ENCODE measurements at places on chromosomes 5 and 9.

DNA sequence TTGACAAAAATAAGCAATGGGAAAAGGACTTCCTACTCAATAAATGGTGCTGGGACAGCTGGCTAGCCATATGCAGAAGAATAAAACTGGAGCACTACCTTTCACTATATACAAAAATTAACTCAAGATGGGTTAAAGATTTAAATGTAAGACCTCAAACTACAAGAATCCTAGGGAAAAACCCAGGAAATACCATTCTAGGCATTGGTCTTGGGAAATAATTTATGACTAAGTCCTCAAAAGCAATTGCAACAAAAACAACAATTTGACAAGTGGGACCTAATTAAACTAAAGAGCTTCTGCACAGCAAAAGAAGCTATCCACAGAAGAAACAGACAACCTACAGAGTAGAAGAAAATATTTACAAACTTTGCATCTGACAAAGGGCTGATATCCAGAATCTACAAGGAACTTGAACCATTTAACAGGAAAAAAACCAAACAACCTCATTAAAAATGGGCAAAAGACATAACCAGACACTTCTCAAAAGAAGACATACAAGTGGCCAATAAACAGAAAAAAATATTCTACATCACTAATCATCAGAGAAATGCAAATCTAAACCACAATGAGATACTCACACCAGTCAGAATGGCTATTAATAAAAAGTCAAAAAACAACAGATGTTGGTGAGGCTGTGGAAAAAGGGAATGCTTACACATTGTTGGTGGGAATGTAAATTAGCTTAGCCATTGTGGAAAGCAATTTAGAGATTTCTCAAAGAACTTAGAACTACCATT is 75.2 kb upstream of the CPEB4 start:
- DNase-seq: no peak

GRCh38 chr5:77305956-77306355 is 95.5 kb downstream of the PDE8B start:
- DNase-seq: no peak

DNA sequence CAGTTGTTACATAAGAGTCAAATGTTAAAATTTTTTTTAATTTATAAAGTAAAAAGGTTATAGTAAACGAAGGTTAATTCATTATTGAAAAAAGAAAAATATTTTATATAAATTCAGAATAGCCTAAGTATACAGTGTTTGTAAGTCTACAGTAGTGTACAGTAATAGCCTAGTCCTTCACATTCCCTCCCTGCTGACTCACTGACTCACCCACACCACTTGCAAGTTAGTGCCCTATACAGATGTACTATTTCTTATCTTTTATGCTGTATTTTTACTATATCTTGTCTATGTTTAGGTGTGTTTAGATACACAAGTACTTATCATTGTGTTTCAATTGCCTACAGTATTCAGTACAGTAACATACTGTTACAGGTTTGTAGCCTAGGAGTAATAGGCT is 57.6 kb downstream of the MAMDC2 start:
- no peak for DNase-seq

DNA sequence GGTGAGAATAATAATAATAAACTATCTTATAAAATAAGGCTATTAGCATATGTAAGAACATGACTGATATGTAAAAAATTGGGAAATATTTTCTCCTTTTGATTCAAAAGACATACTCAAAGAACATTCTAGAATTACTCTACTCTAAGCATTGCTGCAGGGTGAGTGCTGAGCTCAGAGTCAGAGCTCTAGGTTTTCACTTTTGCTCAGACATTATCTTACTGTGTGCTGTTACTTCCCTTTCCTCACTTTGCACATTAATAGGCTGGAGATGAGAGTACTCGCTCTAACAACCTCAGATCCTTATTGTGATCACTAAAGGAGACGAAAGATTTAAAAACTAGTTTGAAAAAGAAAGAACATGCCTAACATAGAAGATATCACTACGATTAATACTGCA is 99.4 kb upstream of the C9orf72 start:
- no peak for DNase-seq

DNA sequence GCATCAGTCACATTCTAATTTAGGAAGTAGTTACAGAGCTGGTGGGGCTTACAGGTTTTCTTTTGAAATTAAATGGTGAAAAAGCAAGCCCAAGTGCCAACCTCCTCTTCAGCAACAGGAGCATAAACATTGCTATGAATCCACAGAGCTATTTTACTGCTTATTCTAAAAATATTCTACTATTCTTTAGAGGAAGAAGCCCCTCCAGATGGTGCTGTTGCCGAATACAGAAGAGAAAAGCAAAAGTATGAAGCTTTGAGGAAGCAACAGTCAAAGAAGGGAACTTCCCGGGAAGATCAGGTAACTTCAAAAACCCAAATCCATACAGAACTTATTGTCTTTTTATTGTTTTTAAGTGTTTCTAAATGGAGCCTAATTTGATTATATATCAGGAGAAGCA is 202.8 kb downstream of the CWC27 start:
- DNase-seq: no peak

- no peak for DNase-seq
These were observed 38.4 kb downstream of the EGR1 start for GRCh38 chr5:138503487-138504270.

DNA sequence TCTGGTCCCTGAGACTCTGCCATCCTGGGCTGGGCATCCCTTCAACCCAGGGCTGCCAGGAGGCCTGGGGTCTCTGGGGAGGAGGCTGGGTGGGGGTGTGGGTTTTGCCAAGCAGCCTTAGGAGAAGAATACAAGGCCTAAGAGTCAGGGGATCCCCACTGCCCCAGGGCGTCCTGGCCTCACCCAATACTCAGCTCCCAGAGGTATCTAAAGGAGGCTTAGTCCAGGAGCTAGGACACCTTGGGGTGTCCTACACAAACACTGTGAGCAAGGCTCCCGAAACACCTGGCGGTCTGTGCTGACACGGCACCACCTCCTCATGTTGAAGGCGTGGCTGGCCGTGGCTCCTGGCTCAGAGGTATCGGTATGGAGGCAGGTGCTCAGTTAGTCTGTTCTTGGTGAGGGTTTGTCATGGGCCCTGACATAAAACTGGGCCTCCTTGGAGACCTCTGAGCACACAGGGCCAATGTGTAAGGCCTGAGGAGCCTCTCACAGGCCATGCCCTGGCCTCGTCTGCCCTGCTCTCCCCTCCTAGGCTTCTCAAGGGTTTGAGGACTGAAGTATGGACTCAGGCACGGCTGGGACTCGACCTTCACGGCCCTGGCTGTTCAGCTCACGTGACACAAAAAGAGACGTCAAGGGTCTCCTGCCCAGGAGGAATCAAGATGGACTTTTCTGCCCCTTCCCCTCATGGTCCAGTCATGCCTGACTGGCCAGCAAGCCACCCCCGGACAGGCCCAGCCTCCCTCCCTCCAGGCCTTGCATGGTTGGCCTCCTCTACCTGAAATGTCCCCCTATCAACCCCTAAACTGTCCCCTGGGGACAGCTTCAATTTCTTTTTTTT is 277.3 kb downstream of the FSTL4 start:
- no peak for DNase-seq

DNA sequence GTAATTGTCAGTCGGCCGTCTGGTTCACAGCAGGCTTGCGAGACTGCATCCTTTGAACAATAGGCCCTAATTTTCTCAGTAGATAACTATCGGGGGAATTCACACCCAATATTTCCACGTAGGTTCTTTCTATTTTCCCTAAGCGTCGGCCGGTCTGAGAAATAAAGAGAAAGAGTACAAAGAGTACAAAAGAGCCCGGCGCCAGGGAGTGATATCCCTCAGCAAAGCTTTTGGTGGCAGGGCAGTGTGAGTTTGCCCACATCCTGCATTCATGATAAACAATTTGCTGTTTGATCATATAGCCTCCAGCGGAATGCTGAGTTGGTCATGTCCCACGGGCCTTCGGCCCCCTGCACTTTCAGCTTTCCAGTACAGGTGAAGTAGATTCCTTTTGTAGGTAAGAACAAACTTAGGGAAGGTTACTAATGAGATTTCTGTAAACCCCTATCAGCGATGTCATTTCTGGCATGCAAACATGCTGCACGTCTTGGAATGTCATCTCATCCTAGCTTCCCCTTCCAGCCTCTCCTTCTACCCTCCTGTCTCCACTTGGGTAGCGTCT is 4.7 kb upstream of the PTGR1 start:
- DNase-seq: no peak

- no peak for DNase-seq
These were observed 58.1 kb downstream of the PIP5K1B start for GRCh38 chr9:68763104-68763503.

DNA sequence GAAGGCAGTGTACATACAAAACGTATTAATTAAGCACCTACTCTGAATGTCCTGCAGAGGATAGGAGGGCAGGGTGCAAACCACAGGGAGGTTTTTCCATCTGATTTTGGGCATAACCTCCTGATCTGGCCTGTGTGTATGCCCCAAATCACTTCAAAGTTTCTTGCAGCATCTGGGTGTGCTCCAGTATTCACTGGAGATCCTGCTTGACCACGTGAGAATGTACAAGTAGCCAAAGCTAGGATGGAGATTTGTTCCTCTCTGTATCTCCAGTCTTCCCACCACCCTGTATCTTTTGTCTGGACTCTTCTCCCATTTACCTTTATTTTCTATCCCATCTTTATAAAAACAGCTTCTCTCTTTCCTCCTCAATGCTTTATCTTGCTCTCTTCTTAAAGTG is 207.7 kb downstream of the FBXL7 start:
- no peak for DNase-seq

DNA sequence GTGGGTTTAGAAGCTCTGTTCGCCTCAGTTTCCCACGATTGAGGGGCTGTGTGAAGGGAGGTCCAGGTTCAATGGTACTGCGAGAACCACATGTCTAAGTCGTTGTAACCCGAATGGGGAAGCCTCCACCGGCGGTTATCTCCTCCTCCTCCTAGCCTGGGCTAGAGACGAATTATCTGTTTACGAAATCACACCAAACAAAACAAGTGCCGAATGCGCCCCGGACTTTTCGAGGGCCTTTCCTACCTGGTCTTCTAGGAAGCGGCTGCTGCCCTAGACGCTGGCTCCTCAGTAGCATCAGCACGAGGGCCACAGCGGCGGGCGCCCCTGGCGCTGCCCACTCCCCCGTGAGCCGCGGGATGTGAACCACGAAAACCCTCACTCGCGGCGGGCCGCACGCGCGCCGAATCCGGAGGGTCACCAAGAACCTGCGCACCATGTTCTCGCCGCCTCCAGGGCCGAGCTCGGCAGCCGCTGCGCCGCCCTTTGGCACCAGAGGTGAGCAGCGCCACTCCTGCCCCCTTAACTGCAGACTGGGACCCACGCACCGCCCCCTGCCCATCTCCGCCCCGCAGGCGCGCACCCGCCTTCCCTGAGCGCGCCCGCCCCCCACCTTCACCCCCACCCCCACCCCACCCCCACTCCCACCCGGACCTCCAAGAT is at the start of gene CDKN2A:
CDKN2A (minus strand) TSS at position 500 of the 663 bp plus-strand sequence.
- DNase-seq: peak; percentile 44

GRCh38 chr9:85729882-85730281 is 11.9 kb downstream of the AGTPBP1 start:
- DNase-seq: peak; percentile 28

GRCh38 chr5:80409367-80409966 is 1.6 kb downstream of the ZFYVE16 start:
- no peak for DNase-seq

DNA sequence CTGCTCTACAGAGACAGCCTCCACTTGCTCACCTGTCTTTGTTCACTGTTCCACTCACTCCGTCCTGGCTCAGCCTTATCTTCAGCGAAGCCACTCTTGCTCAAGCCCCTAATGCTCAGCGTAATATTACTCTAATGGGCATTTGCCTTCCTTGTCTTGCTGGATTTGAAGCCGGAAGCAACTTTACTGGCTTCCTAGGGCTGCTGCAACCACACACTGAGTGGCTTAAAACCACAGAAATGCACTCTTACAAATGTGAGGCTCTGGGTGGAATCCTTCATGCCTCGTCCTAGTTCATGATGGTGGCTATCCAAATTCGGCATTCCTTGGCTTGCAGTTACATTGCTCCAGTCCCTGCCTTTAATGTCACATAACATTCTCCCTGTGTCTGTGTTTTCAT is 85.5 kb upstream of the MARCHF11 start:
- no peak for DNase-seq

DNA sequence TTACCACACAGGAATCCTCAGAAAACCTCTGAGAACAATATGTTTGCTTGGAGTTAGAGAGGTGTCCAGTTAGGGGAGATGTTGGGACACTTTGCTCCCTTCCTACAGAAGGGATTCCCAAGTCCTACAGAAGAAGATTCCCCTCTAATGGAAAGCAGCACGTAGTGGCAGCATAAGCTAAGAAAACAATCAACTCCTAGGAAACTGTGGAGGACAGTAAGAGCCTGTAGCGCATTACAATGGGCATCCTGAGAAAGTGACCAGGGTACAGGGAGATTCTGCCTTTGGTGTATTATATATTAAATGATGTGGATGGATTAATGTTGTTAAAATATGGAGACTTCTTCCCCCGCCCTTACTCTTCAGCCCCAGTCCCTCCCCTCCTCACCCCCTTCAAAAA is 13.9 kb upstream of the RIC1 start:
- no peak for DNase-seq

GRCh38 chr5:178245389-178245788 is 12.8 kb upstream of the PHYKPL start:
- DNase-seq: no peak

- DNase-seq: no peak
These were observed 69.4 kb upstream of the NFIB start for GRCh38 chr9:14383294-14383693.

GRCh38 chr5:171342362-171343111 is 33.5 kb downstream of the TLX3 start:
- no peak for DNase-seq

GRCh38 chr5:149429839-149430721 is 51.0 kb upstream of the IL17B start:
- peak; percentile 50 for DNase-seq

- DNase-seq: no peak
These were observed 55.0 kb downstream of the IPPK start for GRCh38 chr9:92614763-92615461.

DNA sequence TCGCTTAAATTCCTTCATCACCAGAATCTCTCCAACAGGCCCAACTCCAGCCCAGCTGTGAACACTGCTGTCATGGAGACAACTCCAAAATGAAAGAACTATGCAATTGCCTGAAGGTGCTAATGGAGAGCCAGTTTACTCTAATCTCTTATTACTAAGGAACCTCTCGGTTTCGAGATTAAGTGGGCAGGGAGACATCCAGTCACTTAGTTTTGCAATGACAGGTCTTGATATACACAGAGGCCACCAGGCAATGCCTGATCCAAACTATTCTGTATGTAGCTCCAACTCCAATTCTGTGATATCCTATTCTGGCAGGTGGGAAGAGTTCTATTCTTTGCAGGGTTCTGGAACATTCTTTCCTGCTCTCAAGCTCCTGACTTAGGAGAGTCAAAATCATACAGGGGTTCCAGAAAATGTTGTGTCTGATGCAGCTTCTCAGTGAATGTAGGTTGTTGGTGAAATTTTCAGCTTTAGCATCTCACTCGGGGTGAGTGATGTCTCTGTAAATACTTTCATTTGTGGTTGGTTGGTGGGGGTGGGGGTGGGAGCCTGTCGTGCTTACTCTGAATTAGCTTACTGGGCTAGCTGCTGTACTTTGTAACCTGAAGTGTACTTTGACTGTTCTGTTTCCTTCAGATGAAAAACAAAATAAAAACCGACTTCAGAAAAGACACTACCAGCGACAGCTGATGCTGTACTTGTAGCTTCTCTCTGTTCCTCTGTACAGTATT is 170.9 kb downstream of the PALM2AKAP2 start:
- no peak for DNase-seq
